ENCODE measurements at places on chromosomes 6 and 20.

GRCh38 chr20:53942472-53942816 is 128.0 kb downstream of the BCAS1 start:
- H3K36me3 ChIP-seq = no peaks in the 10 kb centered on the region
- no peak for DNase-seq
- H3K4me1 ChIP-seq = peaks cover 54% of the 10 kb centered on the region
- H3K27ac ChIP-seq = no peak overlapping the region
- no peaks in the 10 kb centered on the region for H3K27me3 ChIP-seq

DNA sequence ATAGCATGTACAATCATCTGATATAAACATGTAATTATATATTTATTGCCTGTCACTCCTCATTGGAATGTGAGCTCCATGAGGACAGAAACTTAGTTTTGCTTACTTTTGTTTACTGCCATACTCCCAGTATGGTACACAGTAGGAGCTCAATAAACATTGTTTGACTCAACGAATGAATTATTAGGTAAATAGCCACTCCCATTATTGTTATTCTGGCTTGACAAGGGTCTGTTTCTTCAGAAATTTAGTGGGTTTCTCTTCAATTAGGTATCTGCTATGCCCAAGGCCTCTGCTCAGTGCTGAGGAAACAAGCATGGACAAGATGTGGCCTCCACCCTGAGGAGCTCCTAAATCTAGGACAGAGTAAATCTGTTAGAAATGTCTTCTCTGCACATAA is 6.3 kb downstream of the BCL2L1 start:
- no peak for DNase-seq
- H3K4me1 ChIP-seq = peaks cover 100% of the 10 kb centered on the region
- peak overlapping the region; percentile 85 for H3K4me3 ChIP-seq
- peaks cover 38% of the 10 kb centered on the region for H3K36me3 ChIP-seq
- H3K27me3 ChIP-seq = no peaks in the 10 kb centered on the region
- H3K27ac ChIP-seq = peak overlapping the region; percentile 99

DNA sequence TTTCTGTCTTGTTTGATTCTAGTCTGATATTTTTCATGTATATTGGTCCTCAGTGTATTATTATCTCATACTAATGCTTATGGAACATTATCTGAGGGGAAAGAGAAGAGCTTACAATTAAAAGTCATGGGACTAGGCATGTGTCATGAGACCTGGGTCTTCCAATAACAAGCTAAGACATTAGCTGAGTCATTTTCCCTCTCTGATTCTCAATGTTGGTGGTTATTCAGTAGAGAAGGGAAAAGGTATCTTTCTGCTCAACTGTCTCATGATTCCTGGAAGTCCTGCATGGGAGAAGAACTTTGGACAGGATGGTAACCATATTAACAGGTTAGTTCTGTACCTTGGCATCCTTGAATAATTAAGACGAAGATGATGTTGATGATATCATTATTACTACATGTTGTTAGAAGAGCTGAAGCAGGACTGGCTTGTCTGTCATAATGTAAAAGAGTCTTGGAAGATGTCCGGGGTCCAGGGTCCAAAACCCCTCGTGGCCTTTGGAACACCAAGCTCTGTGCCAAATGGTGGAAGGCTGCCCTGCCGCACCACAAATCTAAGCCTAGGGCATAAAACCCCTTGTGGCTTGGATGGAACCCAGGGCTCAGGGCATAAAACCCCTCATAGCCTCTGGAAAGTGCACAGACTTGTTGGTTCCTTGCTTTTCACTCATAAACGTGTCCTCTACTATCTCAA is 19.1 kb downstream of the TRIM38 start:
- no peak for DNase-seq
- no peak overlapping the region for H3K4me3 ChIP-seq
- H3K4me1 ChIP-seq = no peaks in the 10 kb centered on the region

GRCh38 chr6:163930012-163930411 is 515.5 kb downstream of the QKI start:
- no peak overlapping the region for H3K4me3 ChIP-seq
- DNase-seq = no peak
- H3K27me3 ChIP-seq = no peaks in the 10 kb centered on the region
- no peak overlapping the region for H3K27ac ChIP-seq
- H3K4me1 ChIP-seq = peaks cover 8% of the 10 kb centered on the region
- H3K36me3 ChIP-seq = no peaks in the 10 kb centered on the region

Data from left ventricle myocardium inferior (tissue), 1 donor.